ENCODE measurements at places on chromosomes 2 and 18.

- no peak for DNase-seq
These were observed 352.7 kb downstream of the ARL6IP6 start for GRCh38 chr2:153071090-153071489.

- DNase-seq, result no peak
These were observed 49.0 kb downstream of the ACTR2 start for GRCh38 chr2:65276609-65277008.

DNA sequence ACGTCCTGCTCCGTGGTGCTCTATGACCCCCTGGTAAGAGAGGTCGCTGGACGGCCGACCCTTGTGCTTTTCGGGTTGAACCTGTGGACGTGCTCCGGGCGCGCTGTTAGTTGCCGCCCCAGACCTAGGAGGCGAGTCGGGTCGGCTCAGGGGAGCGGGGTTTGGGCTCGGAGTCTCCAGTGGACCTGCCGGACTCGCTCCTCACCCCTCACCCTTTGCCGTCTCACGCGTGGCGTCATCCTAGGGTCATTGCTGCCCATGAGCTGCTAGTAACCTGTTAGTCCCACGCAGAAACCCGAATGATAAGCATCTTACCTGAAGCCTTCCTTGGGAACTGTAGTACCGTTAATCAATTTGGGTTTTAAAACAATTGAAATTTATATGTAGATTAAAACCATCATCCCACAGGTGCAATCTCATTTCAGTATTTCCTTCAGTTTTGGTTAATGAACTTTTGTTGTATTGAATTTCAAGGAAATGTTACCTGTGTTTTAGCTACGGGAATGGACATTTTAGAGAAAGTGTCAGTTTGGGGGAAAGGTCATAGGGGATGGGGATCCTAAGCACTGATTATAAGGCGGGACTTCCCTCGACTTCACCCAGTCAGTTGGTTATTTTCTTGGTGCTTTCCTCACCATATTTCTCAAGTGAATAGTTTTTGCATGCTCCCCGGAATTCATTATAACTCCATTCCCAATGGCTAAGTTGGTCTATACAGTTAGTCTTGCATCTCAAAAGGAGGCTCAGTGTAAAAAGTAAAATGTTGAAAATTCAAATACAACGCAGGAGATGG is 536 bp downstream of the ELP2 start:
- DNase-seq, result no peak

DNA sequence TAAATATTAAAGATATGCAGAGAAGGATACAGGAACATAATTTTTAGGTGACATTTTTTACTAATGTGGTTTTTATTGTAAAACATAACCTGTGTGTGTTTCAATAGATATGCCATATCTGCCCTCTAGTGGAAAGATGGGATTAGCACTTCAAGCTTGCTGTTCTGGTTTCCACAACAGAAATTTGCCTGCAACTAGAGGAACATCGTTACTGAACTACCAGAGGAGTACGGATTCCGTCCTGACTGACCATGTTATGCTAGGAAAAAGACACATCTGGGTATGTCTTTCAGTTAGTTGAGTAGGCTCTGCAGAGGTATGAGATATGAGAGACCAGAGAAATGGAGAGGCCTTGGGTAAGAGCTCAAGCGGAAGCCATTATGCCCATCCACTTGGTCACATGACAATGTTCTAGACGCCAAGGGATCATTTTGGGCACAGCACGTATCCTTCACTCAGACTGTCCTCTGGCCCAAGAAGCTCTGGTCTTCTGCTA is 104.9 kb downstream of the MBD2 start:
- no peak for DNase-seq

- DNase-seq, result no peak
These were observed 25.0 kb upstream of the ARL5A start for GRCh38 chr2:151853070-151853758.

DNA sequence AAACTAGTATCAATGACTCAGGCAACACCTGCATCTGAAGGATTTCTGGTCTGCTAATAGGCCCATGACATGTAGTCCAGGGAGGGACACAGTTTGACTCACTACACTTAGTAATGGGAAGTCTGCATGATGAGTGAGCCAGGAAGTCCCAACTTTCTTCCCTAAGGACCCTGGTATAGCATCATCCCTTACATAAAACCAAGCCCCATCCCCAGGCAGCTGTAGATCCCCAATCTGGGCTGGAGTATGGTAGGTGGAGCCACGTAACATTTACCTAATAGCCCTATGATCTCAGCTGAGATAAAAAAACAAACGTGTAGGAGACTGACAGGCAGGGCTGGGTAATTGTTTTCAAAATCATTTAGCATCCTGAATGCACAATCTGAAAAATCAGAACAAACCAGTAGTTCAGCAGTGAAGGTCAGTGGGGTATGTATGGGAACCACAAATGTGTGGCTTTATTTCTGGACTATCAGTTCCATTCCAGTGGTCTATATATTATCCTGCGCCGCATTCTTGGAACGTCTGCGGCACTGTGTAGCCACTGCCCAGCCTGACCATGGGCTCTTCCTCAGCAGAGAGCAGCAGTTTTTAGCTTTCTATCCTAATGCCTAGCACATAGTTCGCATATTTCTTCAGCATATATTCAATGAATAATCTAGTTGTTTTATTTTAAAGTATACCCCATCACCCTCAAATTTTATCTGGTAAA is 33.5 kb downstream of the EPB41L3 start:
- no peak for DNase-seq

DNA sequence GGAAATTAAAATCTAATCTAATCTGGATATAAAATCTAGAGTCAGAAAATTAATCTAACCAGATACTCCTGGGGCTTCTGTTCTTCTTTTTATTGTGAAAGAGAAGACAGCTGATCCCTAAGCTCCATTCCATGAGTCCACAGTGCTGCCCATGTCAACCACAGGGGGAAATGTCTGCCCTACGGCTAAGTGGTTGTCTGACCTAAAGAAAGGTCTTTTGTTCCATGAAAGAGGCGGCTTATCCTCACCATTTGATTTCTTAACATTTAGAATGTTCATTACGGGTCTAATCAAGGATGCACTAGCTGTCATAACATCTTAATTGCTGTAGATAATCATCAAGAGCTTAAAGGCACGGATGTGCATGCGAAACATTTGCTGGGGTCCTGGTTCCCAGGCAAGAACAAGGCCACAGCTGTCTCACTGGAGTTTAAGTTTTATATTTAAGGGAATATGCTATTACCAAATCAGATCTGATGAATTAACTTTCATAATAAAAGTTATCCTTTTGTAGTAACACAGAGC is 162.6 kb downstream of the PAX3 start:
- no peak for DNase-seq

GRCh38 chr2:101985101-101985792 is 6.5 kb upstream of the IL1R2 start:
- no peak for DNase-seq

- no peak for DNase-seq
These were observed 159.4 kb downstream of the PIK3C3 start for GRCh38 chr18:42114310-42114943.

Measured in stimulated activated CD4-positive, alpha-beta T cell treated with anti-CD3 and anti-CD28 coated beads, Interleukin-1b, Interleukin-23, amount 100 ng/mL, for 1 hour (primary cell).